Retina (tissue), 1 donor: ENCODE measurements at places on chromosomes 1 and 21.

DNA sequence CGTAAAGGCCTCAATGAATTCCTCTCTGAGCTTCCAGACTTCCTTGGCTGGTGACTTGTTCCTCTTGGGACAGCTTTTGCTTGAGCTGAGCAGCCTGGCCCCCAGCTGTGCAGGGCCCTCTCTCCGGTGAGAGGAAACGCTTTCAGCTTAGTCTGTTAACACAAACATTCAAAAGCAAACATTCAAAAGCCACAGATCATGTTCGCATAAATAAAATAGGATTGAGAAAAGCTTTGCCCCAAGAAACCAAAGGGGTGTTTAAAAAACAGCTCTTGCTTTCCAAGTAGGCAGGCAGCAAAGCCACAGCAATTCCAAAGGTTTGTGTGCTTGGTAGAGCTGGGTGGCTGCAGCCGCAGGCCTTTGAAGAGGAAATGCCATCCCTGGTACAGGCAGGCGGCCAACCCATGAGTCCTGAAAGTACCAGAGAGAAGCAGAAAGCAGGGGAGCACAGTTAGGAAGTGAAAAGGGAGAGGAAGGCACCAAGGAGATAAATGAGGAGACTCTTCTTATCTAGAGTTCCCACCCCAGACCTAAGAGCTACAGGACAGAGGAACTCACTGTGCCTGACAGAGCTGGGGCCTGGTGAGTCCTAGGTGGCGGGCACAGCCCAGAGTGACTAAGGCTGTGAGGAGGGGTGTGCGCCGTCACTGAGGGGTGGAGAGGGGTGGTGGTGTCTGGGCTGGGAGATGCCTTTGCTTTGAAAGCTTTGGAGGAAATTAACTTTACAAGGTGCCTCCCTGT lies 48.4 kb downstream of the CCN1 start:
- no peak for DNase-seq

GRCh38 chr1:177471244-177471643 lies 300.5 kb downstream of the BRINP2 start:
- no peak for DNase-seq

DNA sequence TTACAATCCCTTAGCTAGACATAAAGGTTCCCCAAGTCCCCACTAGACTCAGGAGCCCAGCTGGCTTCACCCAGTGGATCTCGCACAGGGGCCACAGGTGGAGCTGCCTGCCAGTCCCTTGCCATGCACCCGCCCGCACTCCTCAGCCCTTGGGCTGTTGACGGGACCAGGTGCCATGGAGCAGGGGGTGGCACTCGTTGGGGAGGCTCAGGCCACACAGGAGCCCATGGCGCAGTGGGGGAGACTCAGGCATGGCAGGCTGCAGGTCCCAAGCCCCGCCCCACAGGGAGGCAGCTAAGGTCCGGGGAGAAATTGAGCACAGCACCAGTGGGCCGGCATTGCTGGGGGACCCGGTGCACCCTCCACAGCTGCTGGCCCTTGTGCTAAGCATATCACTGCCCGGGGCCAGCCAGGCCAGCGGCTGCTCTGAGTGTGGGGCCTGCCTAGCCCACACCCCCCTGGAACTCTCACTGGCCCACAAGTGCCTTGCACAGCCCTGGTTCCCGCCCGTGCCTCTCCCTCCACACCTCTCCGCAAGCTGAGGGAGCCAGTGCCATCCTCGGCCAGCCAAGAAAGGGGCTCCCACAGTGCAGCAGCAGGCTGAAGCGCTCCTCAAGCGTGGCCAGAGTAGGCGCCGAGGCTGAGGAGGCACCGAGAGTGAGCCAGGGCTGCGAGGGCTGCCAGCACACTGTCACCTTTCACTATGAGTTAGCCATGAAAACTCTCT lies 117.8 kb downstream of the LIPI start:
- no peak for DNase-seq

GRCh38 chr1:98991127-98992012 lies 13.3 kb downstream of the PLPPR5 start:
- no peak for DNase-seq

GRCh38 chr21:42799516-42799915 lies 79.8 kb downstream of the WDR4 start:
- DNase-seq, result no peak

- DNase-seq, result peak; percentile 66
These were observed 207.1 kb downstream of the SLC35F3 start for GRCh38 chr1:234111458-234112142.

- no peak for DNase-seq
These were observed 411.8 kb upstream of the PTBP2 start for GRCh38 chr1:96309783-96310182.

GRCh38 chr1:230940848-230941247 lies 37.8 kb downstream of the TTC13 start:
- no peak for DNase-seq

DNA sequence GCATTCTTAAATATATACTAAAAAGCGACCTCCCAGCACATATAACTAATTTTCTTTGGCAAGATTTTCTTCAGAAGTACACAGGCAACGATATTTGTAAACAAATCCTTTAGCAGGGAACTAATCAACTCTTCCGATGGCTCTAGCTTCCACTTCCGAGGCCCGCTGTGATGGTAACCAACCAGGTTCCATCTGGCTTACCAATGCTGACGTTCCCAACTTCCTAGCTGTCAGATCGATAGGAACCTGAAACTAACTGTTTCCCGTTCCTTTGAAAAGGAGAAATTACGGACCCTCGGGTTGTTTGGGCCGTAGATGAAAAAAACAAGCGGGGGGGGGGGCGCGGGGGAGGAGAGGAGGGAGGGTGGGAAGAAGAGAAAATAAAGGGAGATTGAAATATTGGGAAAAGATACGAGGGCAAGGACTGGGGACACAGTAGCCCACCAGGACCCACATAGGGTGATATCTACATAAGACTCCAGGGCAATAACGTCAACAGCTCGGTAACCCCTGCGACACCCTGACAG lies 513 bp downstream of the GTF2B start:
- DNase-seq, result no peak

DNA sequence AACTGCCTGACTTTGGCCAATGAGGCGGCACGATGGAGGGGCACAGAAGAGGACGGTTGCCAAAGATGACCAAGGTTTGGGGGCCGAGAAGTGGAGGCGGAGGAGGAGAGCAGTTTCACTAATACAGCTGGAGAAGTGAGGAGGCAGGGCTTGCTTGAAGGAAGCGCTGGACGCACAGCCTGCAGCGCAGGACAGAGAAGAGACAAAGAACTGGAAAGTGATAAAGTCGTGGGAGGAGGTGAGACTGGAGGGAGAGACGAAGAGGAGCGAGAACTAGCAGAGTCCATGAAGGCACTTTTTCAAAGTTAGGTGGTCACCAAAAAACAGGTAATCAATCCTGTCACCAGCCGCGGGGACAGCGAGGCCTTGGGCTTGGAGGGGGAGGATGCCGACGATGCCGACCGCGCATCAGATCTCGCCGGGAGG lies 771 bp downstream of the PACC1 start:
- DNase-seq, result no peak

DNA sequence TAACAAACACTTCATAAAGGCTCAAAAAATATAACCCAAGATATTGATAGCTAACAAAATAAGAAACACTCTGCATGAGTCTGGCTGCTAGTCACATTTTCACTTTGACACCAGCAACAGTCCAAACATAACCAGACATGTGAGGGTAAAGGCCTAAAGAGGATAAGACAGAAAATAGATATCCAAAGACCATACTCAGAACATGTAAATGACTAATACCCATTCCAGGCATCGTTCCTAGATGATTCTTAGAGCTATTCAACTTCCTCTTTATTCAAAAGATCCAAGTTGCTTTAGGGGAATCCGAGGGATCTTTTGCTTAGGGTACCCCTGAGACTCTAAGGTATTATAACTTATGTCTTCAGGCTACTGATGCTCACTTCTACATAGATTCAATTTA lies 5.1 kb downstream of the COL24A1 start:
- DNase-seq, result no peak

- DNase-seq, result no peak
These were observed 475.4 kb downstream of the PTBP2 start for GRCh38 chr1:97196825-97197516.

DNA sequence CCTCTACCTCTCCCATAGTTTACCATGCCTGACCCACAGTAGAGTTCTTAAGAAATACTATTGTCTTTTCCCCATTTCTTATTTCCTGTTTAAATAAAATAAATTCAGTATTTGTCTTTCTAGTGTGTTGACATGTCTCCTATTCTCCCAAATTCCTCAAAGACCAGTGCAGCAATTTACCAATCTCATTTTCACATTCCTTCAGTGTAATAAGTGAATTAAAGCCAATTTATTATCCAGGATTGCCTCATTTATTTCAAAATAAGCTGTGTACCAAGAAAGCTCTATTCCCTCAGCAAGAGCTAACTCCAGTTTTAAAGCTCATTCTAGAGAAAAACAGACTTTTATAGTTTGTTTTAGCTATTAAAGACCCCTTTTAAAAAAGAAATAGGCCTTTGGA lies 49.9 kb downstream of the DISC1 start:
- DNase-seq, result no peak

GRCh38 chr1:26733982-26734381 lies 38.2 kb downstream of the ARID1A start:
- DNase-seq, result no peak

GRCh38 chr1:12548279-12548972 lies 69.6 kb downstream of the DHRS3 start:
- no peak for DNase-seq

GRCh38 chr21:43866260-43866629 lies 1.2 kb downstream of the AGPAT3 start:
- DNase-seq, result no peak

DNA sequence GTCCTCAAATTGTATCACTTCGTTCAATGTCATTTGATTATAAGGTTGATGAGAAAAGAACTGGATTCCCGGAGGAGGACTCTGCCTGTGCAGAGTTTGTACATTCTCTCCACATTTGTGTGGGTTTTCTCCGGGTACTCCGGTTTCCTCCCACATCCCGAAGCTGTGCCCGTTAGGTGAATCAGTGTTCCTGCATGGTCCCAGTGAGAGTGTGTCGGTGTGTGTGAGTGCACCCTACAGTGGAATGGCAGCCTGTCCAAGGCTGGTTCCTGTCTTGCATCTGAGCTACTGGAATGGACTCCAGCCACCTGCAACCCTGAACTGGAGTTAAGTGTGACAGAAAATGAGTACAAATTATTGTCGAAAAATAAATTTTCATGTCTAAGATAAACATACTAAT lies 92.2 kb upstream of the KCTD3 start:
- DNase-seq, result no peak

GRCh38 chr1:238982736-238983135 lies 403.6 kb upstream of the CHRM3 start:
- DNase-seq, result no peak

GRCh38 chr21:46092026-46092764 lies 5.7 kb upstream of the COL6A2 start:
- DNase-seq, result no peak

GRCh38 chr1:7407544-7407895 lies 363.6 kb upstream of the VAMP3 start:
- no peak for DNase-seq

DNA sequence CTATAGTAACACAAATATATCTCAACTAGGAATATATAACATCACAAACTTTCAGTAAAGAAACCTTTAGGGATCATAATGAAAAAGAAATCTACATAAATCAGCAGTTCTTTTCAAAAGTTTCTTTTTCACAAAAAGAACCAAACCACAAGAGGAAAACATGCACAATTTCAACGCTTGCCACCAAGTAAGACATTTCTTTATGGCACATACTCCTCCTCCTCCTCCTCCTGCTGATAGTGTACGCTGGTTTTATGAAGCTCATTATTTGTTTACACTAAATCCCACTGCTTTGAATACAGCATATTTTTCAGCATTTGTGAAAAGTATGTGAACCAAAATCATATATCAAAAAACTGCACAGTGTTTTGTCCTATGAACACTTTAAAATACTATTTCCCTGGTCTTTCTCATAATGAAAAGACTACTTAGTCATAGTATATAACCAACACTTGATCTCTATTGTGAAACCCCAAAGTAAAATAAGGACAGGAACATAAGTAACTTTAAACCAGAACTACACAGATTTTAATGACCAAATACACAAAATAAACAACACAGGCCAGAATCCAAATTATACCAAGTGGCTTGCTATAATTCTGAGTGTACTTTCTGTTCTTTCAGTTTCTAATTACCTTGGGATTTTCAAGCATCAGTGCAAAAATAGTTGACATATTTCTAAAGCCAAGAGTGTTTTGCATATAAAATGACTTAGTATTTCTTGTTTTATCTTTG lies 184.2 kb downstream of the EIF4G3 start:
- DNase-seq, result no peak

- no peak for DNase-seq
These were observed 517.2 kb upstream of the NR5A2 start for GRCh38 chr1:199510314-199510713.

- DNase-seq, result no peak
These were observed 383.5 kb upstream of the B3GALT2 start for GRCh38 chr1:193569983-193570269.

DNA sequence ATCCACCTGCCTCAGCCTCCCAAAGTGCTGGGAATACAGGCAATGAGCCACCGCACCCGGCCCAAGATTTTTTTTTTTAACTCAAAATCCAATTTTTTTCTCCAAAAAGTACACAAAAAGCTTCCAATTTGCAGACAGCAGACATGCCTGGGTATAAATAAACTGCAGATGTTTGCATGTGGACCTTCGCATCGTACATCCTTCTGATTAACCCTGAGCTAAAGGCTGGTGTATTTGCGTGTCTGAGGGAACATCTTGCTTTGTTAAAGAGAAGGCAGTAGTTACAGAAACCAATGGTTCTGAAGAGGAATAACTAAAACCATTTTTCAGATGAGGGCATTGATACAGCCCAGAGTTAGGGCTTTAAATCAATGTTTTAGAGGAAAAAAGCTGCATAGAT lies 12.7 kb downstream of the BCAR3 start:
- no peak for DNase-seq

DNA sequence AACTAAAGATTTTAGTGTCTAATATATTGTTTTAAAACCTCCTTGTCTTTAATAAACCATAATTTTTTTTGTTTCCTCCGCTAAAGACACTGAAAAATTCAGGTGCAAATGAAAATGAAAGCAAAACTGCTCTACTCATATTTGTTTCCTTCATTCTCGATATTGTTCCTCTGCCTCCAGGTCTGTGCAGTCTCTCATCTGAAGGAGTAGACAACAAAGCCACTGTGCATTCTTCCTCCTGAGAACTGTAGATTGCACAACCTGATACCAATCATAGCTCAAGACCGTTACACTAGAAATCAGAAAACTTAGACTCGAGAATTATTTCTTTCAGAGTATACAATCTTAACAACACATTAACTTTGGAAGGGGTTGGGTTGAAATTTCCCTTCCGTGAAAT lies 373.1 kb upstream of the CXADR start:
- no peak for DNase-seq

- DNase-seq, result no peak
These were observed 852 bp downstream of the TMEM50A start for GRCh38 chr1:25338986-25339385.
